ENCODE measurements at places on chromosomes 6 and 20.

GRCh38 chr20:20209684-20210083, 157.4 kb downstream of the CFAP61 start:
- DNase-seq: no peak

- no peak for DNase-seq
Observed at GRCh38 chr20:14310977-14311627, 26.3 kb downstream of the FLRT3 start.

GRCh38 chr20:37977338-37977737, 55.9 kb downstream of the TTI1 start:
- no peak for DNase-seq

GRCh38 chr6:127515234-127515793, 3.8 kb downstream of the MTCL3 start:
- no peak for DNase-seq

GRCh38 chr20:53800883-53801604, 207.4 kb upstream of the ZNF217 start:
- no peak for DNase-seq

DNA sequence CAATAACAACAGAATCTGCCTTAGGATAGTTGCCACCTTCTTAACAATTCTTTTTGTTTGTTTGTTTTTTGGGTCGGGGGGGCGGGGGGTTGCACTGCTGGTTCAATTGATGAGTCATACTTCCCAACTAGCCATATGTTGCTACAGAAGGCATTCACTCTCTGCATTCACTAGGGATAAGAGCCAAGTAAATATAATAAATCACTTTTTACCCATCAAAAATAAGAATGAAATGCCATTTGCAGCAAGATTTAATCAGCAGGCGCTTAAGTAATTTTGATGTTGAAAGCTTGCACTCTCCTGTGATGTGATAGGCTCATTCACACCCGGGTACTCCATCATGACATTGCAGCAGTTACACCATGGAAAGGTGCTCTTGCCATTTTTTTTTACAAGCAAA, 209.8 kb downstream of the HIVEP2 start:
- no peak for DNase-seq

GRCh38 chr6:14207448-14207847, 89.9 kb downstream of the CD83 start:
- no peak for DNase-seq

- DNase-seq: no peak
Observed at GRCh38 chr6:137978252-137978896, 111.3 kb downstream of the TNFAIP3 start.

GRCh38 chr6:144319211-144319610, 34.1 kb downstream of the UTRN start:
- no peak for DNase-seq

DNA sequence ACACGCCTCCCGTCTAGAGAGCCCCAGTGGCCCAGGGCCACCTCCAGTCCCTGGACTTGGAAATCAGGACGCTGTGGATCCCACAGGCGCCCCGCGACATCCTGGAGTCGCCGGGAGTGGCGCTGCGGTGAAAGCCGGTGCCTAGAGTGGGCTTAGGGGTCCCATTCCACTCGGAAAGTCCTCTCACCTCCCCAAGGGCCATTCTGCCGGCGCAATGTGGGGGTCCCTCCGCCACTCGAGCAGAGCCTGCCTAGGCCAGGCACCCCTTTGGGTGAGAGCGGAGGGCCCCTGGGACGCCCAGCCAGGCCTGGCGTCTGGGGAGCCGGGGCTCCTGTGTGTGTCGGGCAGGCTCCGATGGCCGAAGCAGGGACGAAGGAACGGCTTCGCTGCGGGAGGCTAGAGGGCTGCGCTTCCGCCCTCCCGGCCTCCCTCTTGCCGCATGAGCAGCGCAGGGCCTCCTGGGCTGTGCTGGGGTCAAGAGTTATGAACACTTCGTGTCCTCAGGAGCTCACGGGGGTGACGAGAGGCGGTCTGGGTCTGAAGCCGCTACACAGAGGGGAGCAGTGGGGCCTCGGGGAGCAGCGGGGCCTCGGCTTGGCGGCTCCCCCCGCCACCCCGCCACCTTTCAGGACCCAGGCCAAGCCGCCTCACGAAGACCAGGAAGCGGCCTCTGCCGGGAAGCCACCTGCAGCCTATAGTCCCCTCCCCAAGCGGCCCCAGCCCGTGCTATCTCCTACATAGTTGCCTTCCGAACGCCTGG, 13.6 kb downstream of the POU3F2 start:
- DNase-seq: no peak

DNA sequence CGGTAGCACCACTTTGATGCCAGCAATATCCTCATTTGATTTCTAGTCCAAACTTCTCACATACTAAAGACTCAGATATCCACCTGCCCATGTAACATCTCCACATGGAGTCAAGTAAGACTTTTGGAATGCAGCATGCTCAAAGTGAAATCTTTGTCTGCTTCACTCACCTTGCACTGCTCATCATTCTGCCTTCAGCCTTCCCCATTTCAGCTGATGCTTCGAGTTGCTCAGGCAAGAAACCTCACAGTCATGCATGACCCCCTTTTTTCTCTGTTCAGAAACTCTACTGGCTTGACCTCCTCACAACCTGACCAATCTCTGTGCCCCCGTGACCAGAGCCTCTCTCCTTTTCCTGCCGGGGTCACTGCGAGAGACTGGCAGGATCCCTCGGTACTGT, 41.0 kb upstream of the KIF25 start:
- no peak for DNase-seq

DNA sequence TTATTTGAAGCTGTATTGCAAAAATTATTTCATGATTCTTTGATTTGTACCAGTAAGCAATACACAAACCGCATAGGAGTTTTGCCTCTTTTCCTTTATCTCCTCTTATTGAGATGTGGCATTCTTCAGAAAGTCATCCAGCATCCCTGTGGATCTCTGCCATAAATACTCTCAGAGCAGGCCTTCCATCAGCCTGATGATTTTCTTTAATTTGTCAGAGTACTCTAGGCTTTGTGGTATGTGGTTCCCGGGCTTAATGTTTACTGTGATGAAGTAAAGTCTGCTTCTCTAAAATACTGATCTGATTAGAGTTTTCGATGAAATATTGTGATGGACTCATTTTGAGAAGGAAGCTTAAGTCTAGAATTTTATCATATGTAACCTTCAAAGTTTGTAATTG, 31.1 kb upstream of the SLC35D3 start:
- DNase-seq: no peak

DNA sequence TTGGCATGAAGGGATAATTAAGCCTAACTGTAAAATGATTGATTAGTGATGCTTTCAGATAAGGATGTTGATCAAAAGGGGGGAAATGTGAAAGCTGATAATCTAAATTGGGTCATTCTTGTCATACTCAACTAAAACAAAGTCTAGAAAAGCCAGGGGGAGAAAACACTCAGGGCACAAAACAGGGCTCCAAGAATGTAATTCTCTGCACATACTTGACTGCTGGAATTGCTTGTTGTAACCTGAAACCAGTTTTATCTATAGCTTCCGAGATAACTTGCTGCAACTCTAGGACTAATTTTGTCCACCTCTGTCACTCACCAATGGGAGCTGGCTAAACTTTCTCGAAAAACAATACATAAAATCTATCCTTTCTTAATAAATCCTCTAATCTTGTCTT, 310.3 kb downstream of the CLVS2 start:
- no peak for DNase-seq

GRCh38 chr6:21167790-21168189, 425.8 kb upstream of the SOX4 start:
- no peak for DNase-seq

DNA sequence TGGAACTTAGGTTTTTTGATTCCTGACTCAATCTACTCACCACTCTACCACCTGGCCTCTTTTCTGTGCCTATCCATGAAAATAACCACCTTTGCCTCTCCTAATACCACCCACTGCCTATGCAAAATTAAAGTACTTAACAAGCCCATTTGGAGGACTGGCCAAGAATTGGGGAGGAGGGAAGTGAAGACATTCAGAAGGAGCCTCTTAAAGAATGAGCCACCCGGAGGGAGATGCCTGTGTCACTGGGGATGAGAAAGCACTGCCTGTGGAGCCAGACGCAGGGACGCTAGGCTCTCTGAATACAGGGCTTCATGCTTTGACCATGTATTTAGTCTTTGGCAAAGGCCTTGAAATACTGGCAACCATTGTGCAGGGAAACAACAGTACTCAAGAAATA, 40.0 kb upstream of the MRPS10 start:
- no peak for DNase-seq

GRCh38 chr20:23363257-23363649, 1.3 kb downstream of the GZF1 start:
- DNase-seq: no peak

DNA sequence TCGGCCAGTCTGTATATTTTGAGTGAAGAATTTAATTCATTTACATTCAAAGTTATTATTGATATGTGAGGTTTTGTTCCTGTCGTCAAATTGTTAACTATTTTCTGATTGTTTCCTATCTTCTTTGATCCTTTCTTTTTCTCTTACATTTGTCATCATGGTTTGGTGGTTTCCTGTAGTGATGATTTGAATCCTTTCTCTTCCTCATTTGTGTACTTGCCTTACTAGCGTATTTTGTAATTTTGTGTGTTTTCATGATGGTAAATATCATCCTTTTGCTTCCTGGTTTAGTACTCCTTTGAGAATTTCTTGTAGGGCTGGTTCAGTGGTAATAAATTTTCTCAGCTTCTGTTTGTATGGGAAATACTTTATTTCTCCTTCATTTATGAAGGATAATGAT, 151.7 kb upstream of the CEP162 start:
- DNase-seq: no peak

- no peak for DNase-seq
Observed at GRCh38 chr20:38755324-38755910, 7.2 kb downstream of the ACTR5 start.

DNA sequence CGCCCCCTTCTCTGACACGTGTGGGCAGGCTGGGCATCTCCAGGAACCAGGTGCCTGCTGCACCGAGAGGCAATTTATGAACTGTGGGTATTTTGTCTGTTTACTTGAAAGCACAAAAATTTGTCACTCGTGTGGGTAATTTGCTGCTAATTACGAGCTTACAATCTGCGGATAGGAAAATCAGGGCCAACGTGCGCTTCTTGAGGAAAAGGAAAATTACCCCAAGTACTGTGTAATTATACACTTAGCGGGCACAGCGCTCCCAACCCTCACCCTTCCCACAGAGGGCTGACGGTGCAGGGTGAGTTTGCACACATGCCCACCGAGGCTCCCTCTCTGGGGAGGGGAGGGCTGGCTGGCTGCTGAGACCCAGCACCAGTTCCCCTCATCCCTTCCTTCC, 25.3 kb upstream of the MDGA1 start:
- no peak for DNase-seq

GRCh38 chr6:167825332-167826229, 1.1 kb upstream of the AFDN start:
- DNase-seq: no peak
